ENCODE measurements at places on chromosomes 12 and 14. TPM values are rescaled to one million over a fixed set of nuclear protein-coding genes. Genes with fewer than 3 reads are reported as not detected.

PABPN1 gene
- 331 TPM for total RNA-seq

CIDEB gene
- total RNA-seq = not detected

TEX52 gene
- 0.20 TPM for total RNA-seq

CCDC177 gene
- 6.2 TPM for total RNA-seq

PEBP1 gene
- total RNA-seq = 334 TPM

DNA sequence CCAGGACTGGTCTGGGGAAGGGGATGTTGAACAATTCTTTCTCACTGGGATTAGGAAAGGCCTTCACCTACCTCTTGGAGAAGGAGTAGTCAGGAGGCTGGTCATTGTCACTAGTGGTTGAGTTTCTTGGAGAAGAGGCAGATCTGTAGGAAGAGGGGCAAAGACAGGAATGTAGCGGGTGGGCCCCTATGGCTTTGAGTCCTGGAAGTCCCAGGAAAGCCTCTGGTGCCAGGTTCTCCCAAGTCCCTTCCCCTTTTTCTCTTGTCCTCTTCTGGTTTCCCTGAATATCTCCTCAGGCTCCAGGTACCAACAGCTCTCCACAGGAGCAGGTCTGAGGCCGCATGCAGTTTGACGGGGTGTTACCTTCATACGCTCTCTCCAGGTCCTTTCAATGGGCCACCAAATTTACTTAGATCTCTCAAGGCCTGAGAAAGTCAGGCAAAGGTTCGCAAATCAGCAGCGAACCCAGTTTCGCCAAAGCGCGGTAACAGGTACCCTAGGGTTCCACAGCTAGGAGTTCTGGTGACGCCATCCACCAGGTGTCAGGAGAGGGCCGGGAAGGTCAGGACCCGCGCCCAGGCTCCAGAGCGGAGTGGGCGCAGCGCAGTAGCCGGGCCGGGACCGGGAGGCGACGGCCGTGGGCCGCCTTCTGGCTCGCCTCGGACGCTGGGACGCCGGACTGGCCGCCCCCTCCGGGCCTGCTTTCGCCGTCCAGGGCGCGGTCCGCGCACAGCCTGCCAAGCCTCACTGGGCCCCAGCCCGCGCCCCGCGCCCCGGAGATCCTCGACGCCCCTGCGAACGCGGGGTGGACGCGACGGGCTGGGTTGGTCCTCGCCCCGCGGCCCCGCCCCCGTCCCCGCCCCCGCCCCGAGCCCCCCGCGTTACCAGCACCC is 795 bp downstream of the SMAGP start:
- DNase-seq = peak; percentile 90

DNA sequence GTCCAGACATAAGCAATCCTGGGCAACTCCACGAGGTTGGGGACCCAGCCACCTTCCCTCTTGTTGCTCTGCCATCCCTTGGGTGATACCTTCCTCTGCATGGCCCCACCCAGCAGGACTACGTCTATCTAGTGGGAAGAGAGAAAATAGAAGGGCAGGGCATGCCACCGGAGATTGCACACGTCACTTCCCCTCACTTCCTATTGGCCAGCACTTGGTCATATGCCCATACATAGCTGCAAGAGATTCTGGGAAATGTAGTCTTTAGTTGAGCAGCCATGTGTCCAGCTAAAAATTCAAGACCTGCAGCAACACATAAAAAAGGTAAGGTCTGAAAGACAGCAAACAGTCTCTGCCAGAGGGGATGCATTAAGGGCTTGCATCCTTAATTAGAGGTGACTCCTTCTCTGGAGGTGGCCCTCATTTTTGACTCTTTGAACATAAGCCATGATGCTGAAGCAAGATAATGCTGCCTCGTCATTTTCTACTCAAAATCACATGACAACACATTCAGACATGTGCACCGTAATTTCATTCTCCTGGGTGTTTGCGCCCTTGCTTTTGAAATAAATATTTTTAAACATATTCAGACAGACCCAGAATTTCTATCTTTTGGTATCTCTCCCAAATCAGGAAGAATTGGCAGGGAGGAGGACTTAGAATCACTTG is 91.8 kb upstream of the PWP1 start:
- DNase-seq = no peak

DNA sequence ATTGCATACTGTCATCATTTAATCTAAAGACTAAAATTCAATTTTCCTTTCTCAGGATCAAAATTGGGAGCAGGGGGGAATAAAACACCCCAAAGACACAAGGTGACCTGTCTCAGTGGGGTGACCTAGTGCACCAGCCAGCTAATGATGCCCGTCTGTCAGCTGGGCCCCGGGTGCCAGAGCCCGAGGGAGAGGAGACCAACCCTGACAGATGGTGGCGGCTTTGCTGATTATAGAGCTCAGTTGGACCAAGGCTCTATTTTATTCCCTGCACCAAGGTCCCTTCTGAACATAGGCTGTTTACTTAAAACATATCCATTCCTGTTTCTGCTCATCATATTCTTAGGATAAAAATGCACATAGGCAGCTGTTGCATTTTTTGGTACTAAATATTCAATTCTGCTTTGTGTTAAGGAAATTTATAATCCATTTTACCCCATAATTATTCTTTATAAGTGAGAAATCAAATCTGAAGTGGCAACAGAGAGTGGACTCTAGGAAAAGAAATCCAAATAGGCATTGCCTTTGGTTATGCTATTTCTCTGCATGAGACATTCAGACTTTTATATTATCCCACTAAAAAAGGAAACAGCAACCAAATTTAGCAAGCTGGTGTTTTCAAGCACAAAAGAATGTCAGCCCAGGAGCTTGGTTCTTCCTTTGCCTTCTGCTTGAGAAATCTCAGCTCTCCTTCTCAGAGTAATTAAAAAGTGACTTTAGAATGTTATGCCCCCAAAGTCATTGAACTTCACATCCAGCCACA is 96.8 kb upstream of the IFNG-AS1 start:
- DNase-seq = no peak

- DNase-seq = peak; percentile 92
Measured at GRCh38 chr12:56631790-56632700, 1.9 kb upstream of the BAZ2A start.

DNA sequence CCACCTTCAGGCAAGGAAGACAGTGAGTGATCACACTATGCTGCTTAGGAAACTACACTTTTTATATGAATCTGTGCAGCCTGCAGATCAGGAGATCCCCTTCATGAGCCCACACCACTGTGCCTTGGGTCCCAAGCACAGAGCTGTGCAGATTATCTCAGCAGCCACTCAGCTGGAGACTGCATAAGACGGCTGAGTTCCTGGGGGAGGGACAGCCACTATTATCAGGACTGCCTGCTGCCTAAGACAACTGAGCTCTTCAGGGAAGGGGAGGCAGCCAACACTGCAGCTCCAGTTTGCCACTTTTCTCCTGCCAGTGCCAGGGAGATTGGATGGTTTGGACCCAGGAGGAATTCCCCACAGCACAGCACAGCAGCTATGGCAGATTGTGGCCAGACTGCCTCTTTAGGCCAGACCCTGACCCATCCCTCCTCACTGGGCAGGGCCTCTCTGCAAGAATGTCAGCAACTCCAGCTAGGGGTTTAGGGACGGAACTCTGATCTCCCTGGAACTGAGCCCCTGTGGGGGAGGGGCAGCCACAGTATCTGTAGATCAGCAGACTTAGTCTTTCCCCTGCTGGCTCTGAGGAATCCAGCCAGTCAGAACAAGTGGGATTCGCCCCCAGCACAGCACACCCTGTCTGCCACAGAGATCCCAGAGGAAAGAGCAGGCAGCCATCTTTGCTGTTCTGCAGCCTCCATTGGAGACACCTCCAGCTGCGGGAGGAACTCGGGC is 141.3 kb downstream of the KLHL28 start:
- peak; percentile 51 for DNase-seq

Measured in H9 (cell line).